H9 (cell line): ENCODE measurements at places on chromosomes 2 and 18. TPM values are rescaled to one million over a fixed set of nuclear protein-coding genes. Genes with fewer than 3 reads are reported as not detected.

- H3K4me3 ChIP-seq = no peak overlapping the region
- H3K27me3 ChIP-seq = no peaks in the 10 kb centered on the region
- no peak for DNase-seq
- H3K27ac ChIP-seq = no peak overlapping the region
- peaks cover 14% of the 10 kb centered on the region for H3K36me3 ChIP-seq
- H3K4me1 ChIP-seq = no peaks in the 10 kb centered on the region
These were observed 31.3 kb downstream of the SNED1 start for GRCh38 chr2:241029599-241030332.

GRCh38 chr2:84888401-84889276 is 7.8 kb upstream of the TRABD2A start:
- no peaks in the 10 kb centered on the region for H3K36me3 ChIP-seq
- no peaks in the 10 kb centered on the region for H3K4me1 ChIP-seq
- H3K27ac ChIP-seq = no peak overlapping the region
- no peaks in the 10 kb centered on the region; the same call in 1 of the 2 replicates for H3K27me3 ChIP-seq
- no peak for DNase-seq

DNA sequence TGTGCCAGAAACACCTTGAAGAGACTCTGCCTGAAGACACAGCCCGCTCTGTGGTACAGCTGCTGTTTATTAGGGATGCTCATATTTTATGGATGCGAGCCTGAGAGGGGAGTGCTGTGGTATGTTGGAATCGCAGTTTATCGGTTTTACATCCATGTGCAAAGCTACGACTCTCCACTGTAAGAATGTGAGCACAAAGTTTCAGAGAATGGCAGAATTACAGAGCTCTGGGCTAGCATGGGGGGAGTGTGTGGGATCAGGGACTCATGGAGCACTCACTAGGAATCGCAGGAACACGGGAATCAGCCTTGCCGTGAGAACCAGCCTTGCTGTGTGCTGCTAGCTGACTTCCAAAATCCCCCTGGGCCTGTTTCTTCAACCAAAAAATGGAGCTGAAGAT is 199.9 kb downstream of the RNF144A start:
- DNase-seq = no peak
- no peaks in the 10 kb centered on the region for H3K27me3 ChIP-seq
- no peak overlapping the region for H3K4me3 ChIP-seq
- H3K36me3 ChIP-seq = 0 out of 3 replicates have a peak, but pooled peaks cover 2% of the 10 kb centered on the region
- no peak overlapping the region for H3K27ac ChIP-seq
- no peaks in the 10 kb centered on the region for H3K4me1 ChIP-seq

DNA sequence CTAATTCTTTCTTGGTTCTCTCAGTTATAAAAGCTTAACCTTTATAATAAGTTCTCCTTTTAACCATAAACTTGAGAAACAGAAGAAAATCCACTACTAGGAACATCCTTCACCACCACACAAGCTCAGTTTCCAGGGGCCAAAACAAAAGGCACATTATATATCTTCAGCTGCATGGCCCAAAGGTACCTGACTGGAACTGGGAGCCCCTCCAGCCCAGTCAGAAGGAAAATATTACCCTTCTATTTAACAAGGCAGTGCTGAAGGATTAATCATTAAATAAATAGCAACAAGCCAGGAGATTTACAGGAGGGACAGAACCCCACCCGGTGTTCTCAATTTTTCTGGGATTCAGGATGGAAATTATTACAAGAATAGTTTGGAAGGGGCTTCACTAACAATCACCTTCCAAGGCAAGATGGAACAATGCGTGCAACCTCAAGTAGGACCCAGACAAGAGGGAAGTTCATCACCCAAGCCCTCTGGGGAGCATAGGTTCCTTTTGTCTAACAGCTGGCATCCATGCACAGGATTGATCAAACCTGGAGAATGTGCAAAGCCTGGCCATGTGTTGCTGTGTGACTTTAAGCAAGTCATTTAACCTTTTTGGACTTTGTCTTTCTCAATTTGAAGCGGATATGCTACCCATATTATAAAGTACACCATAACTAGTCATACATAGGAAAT is 159.6 kb upstream of the SETBP1 start:
- no peak overlapping the region for H3K4me3 ChIP-seq
- H3K36me3 ChIP-seq = no peaks in the 10 kb centered on the region
- no peak overlapping the region for H3K27ac ChIP-seq
- no peak for DNase-seq
- no peaks in the 10 kb centered on the region for H3K27me3 ChIP-seq
- no peaks in the 10 kb centered on the region for H3K4me1 ChIP-seq

DNA sequence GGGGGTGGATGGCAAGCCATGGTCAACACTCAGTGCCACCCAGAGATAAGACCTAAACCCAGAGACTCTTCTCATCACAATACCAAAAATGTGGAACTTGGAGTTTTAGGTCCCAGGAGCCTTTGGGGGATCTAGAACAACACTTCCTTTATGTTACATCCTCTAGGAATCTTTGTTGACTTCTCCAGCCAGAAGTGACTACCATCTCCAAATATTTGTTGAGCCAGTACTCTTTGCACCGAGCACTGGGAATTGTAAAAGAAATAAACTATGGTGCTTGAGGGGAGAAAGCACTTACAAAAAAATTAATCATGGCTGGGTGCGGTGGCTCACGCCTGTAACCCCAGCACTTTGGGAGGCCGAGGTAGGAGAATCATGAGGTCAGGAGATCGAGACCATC is 120.0 kb upstream of the TMEM200C start:
- no peaks in the 10 kb centered on the region for H3K36me3 ChIP-seq
- H3K4me1 ChIP-seq = no peaks in the 10 kb centered on the region
- no peaks in the 10 kb centered on the region for H3K27me3 ChIP-seq
- H3K27ac ChIP-seq = no peak overlapping the region

DNA sequence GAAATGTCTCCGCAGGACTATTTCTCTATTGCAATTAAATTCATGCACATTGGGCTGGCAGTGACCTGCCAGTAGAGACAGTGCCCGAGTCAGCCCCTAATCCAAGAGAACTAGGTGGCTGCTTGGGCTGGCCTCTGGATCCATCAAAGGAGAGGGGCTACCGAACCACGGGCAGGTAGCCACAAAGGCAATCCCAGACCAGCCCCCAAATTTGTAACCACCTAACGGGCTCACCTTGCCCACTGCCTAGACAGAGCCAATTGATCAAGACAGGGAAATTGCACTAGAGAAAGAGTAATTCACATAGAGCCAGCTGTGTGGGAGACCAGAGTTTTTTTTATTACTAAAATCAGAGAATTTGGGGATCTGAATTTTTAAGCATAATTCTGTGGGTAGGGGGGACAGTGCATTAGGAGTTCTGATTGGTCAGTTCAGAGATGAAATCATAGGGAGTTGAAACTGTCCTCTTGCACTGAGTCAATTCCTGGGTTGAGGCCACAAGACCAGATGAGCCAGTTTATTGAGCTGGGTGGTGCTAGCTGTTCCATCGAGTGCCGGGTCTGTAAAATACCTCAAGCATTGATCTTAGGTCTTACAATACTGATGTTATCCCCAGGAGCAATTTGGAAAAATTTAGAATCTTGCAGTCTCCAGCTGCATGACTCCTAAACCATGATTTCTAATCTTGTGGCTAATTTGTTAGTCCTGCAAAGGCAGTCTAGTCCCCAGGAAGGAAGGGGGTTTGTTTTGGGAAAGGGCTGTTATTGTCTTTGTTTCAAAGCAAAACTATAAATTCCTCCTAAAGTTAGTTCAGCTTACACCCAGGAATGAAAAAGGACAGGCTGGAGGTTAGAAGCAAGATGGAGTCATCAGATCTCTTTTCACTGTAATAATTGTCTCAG is 260.4 kb upstream of the SP5 start:
- no peak for DNase-seq
- no peaks in the 10 kb centered on the region for H3K4me1 ChIP-seq
- peaks cover 9% of the 10 kb centered on the region for H3K36me3 ChIP-seq
- no peak overlapping the region for H3K27ac ChIP-seq

DNA sequence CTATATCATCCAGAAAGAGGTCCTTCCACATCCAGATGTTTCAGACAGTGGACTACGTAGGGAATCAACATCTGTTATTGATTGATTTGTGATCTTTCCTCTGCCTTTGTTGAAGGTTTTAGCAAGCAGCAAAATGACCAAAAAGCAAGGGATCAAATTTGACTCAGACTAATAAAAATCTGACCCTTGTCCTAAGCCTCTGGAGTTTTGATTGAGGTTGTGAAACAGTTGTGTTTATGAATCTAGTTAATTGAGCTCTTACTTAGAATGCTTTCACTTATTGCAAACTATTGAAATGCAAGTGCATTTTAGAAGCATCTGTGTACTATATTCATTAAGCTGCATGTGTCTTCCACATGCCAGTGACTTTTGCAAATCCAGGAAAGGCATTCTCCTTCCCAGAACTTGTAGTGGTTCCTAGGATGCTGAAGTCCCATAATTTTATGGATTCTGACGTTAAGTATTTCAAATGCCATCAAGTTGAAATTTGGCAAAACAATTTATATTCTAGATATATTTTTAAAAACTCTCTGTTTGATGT is 116.0 kb downstream of the MTX2 start:
- H3K27me3 ChIP-seq = no peaks in the 10 kb centered on the region
- H3K36me3 ChIP-seq = no peaks in the 10 kb centered on the region
- H3K27ac ChIP-seq = no peak overlapping the region
- no peak for DNase-seq

- H3K27ac ChIP-seq = no peak overlapping the region
- H3K4me1 ChIP-seq = no peaks in the 10 kb centered on the region
- no peak overlapping the region for H3K4me3 ChIP-seq
- DNase-seq = no peak
- H3K36me3 ChIP-seq = no peaks in the 10 kb centered on the region
These were observed 67.2 kb downstream of the COLEC12 start for GRCh38 chr18:433298-433697.

DNA sequence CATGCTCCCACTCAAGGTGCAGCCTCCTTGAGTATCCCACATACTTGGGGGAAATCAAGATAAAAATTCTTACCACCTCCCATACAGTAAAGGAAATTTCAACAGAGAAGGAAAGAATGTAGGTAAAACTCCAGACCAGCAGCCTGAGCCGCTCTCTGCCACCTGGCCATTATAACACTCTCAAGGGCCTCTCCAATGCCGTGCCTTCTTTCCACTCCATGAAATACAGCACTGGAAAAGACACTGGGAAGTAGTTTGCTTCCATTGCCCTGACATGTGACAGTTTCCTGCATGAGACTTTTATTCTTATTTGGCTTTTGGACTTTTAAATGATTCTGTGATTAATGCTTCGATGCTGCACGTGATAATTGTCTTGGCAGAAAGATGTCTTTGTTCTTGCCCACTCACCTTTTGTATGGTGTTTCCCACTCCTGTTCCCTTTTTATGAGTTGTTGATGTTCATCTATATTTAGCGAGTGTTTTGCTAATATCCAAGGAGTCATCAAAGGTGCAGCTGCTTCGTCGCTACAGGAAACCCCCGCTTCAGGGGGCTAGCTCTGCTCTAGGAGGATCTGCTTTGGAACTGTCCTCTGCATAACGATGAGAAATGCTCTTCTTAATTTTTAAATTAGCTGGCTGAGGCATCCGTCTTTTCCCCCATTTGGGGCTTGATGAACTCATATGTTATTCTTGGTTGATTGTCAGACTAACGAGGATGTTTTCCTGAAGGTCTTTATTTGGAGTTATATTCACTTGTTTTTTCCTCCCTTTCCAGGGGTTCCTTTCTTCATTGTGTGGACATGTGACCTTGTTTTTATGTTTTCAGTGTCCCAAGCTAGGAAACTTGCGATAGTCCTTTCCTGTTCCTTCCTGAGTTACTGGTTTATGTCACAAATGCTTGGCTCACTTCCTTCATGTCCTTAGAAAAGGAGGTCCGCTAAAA is 179.4 kb downstream of the TXNL1 start:
- H3K4me1 ChIP-seq = no peaks in the 10 kb centered on the region; the same call in 1 of the 2 replicates
- no peak overlapping the region for H3K27ac ChIP-seq
- no peak for DNase-seq
- H3K4me3 ChIP-seq = no peak overlapping the region
- no peaks in the 10 kb centered on the region; the same call in 1 of the 3 replicates for H3K36me3 ChIP-seq

DNA sequence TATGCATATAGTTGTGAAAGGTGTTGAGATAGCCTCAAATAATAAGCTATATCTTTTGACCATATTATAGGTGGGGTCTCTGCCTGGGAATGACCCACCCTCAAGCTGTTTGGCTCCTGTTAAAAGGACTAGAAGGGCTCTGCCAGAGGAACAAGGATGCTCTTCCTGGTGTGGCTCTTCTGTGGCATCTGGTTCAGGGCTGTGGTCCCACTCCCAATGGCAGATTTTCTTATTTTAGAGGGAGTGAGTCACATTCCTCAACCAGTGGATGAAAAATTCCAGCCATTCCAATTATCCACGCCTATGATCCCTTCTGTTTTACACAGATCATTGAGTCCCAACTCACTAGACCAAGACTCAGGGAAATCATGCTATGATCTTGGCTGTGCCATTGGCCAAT is 119.9 kb downstream of the PARD3B start:
- H3K4me1 ChIP-seq = peaks cover 3% of the 10 kb centered on the region; the same call in 1 of the 2 replicates
- no peaks in the 10 kb centered on the region for H3K36me3 ChIP-seq
- DNase-seq = no peak
- H3K27me3 ChIP-seq = no peaks in the 10 kb centered on the region
- H3K27ac ChIP-seq = no peak overlapping the region

The DNAJC27 gene
- total RNA-seq = 4.6 and 5.1 TPM in 2 replicates

DNA sequence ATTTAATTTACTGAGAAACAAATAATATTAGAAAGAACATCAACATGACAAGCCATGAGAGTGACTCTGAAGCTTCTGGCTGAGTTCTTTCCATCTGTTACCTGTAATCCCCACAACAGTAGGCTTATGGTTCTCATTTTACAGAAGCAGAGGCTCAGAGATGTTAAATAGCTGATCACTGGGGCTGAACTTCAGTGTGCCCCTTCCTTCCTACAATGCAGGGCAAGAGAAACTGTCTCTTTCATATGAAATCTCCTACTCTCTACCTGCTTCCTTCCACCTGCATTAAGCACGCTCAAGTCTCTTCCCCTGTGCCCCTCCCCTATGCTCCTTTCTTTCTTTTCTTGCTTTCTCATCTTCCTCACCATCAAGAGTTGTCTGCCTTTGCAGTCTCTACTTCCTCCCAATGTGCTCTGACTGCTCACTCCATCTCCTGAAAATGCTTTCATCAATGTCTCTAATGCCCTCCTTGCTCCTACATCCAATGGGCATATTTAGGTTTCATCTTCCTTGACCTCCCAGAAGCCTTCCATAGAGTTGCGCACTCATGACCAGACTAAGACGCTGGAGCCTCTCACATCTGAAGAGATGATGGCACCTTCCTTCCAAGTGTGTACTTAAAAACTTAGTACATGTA is 23.7 kb downstream of the APOB start:
- no peaks in the 10 kb centered on the region; the same call in 2 of the 3 replicates for H3K36me3 ChIP-seq
- no peak overlapping the region for H3K4me3 ChIP-seq
- DNase-seq = no peak
- no peaks in the 10 kb centered on the region for H3K27me3 ChIP-seq
- no peaks in the 10 kb centered on the region for H3K4me1 ChIP-seq
- H3K27ac ChIP-seq = no peak overlapping the region

- DNase-seq = peak; percentile 78
- H3K4me1 ChIP-seq = peaks cover 5% of the 10 kb centered on the region
- peak overlapping the region; percentile 96 for H3K4me3 ChIP-seq
These were observed 2.3 kb downstream of the ZFP36L2 start for GRCh38 chr2:43224131-43224570.
